Activated B cell treated with CpG ODN at 0.5 μM for 24 hours (primary cell): ENCODE measurements at places on chromosomes 3 and 15. TPM values are rescaled to one million over a fixed set of nuclear protein-coding genes. Genes with fewer than 3 reads are reported as not detected.
A peak's percentile ranks its signal among the peaks of the same experiment; 100 is the strongest.

DNA sequence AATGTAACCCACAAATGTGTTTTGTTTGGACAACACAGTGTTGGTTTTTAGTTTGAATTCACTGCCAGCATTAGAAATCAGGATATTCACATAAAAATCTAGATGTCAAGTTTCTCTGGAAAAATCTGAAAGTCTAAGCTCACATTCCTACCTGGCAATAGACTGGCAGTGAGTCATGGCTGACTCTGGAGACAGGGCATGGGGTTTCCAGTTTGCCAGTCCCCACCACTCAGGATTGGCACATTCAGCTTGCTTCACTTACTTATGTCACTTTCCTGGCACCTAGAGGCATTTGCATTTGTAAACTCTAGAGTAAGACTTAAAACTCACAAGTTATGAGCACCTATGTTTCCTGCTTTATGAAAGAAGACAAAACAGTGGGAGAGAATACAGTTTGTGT lies 19.1 kb upstream of the SEC61A1 start:
- H3K36me3 ChIP-seq = no peaks in the 10 kb centered on the region
- no peak overlapping the region for H3K4me3 ChIP-seq
- no peaks in the 10 kb centered on the region for H3K4me1 ChIP-seq
- DNase-seq = no peak

GRCh38 chr15:69780981-69781380 lies 316.7 kb downstream of the TLE3 start:
- peaks cover 12% of the 10 kb centered on the region for H3K4me1 ChIP-seq
- no peaks in the 10 kb centered on the region for H3K36me3 ChIP-seq
- no peak overlapping the region for H3K27ac ChIP-seq
- no peak for DNase-seq
- H3K4me3 ChIP-seq = no peak overlapping the region

DNA sequence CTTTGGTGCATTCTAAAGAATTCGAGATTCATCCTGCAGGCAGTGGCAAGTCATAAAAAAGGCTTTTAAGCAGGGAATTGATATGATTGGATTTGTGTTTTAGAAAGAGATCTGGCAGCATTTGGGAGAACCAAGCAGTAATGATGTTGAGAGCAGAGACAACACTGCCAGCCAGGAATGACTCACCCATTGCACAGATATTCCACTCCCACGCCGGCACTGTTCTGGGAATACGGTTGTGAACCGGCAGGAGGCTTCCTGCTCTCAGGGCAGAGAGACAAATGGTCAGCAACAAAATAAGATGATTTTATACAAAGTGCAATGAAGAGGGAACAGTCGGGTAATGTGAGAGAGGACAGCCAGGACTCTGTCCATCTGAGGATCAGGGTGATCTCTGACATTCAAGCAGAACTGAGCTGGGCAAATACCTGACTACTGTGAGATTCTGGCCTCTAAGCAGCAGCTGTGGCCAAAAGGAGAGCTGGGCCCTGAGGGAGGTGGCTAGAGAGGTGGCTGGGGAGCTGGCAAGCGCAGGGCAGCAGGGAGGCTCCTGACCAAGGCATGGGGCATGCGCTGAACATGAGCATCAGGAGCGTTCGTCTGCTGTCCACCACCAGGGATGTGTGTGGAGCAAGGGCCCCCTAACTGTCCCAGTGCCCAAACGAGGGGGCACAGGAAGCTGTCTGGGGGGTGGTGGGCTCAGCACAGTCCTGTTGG lies 56.1 kb upstream of the PLXNA1 start:
- H3K4me3 ChIP-seq = no peak overlapping the region
- no peak for DNase-seq
- H3K4me1 ChIP-seq = no peaks in the 10 kb centered on the region
- H3K27me3 ChIP-seq = peaks cover 13% of the 10 kb centered on the region
- H3K36me3 ChIP-seq = no peaks in the 10 kb centered on the region

DNA sequence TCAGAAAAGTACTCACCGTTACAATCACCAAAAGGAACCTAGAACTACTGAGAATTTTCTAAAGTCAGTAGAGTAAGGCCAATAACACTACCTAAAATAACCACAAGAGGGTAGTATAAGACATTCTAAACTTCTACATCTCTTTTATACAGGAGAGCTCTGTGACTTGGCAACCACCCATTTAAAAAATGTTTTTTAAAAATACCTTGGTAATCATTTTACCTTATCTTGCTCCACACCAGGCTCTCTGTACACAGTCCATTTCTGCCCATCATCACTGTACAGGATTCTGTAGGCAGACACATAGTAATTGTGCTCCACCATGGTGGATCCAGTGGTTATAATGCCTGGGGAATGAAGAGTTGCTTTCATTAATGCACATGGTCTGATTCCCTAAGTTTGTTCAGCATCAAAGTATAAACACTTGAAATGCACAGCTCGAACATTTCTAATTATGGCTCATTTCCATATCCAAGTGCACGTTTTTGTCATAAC lies 54.5 kb downstream of the ST3GAL6 start:
- no peak overlapping the region for H3K4me3 ChIP-seq
- no peaks in the 10 kb centered on the region for H3K27me3 ChIP-seq
- no peak for DNase-seq

- DNase-seq = peak; percentile 33
- no peaks in the 10 kb centered on the region for H3K36me3 ChIP-seq
- H3K27me3 ChIP-seq = no peaks in the 10 kb centered on the region
Measured at GRCh38 chr15:64045774-64046420, 388 bp downstream of the DAPK2 start.

DNA sequence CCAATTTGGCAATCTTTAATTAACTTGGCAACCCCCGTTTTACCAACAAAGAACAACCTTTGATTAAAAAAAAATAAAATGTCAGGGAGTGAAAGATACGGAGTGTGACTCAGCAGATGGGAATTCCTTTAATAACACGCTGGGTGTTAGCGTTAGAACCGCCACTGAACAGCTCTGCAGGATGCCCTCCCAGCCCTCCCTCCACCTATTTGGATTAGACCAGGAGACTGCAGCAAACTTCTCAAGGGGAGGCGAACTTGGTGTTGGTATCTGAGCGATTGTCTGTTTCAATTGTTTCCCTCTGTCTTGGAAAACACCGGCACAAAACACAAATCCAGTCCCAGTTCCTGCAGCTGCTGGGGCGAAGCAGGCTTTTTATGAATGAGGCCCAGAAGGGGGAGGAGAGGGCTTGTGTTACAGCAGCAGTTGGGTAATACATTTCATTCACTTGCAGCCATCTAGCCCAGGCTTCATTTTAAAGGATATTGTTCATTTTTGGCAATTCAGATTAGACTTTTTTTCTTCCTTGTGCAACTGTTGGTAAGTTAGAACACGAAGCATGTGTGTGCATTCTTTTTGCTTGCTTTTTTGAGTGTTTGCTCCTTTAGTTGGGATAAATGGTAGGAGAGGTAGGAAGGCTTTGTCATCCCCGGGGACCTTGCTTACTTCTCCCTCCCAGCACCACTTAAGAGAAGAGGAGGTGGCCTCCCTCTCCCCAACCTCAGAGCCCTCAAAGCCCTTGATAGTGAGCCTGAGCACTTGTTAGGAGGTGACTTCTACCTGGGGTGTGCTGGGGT lies 152.3 kb downstream of the IGF1R start:
- H3K4me3 ChIP-seq = no peak overlapping the region
- peaks cover 2% of the 10 kb centered on the region for H3K4me1 ChIP-seq
- no peaks in the 10 kb centered on the region for H3K36me3 ChIP-seq

DNA sequence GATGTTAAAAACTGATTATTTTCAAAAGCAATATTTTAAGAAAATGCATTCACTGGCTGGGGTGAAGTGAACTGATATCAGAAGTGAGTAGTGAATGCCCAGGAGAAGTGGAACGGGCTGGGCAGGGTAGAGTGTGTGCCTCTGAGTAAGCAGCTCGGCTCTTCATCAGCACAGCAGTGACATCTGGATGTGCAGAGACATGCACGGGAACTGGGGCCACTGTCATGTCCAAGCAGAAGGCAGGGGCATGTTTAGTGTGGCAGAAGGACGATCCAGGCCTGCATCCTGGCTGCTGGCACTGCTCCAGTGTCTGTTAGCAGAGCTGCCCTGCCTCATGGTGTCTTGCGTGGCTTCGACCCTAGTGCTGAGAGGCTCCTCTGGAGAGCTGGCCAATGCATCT lies 305.6 kb upstream of the LRRFIP2 start:
- peaks cover 4% of the 10 kb centered on the region for H3K27me3 ChIP-seq
- no peaks in the 10 kb centered on the region for H3K4me1 ChIP-seq
- no peaks in the 10 kb centered on the region for H3K36me3 ChIP-seq
- H3K27ac ChIP-seq = no peak overlapping the region

DNA sequence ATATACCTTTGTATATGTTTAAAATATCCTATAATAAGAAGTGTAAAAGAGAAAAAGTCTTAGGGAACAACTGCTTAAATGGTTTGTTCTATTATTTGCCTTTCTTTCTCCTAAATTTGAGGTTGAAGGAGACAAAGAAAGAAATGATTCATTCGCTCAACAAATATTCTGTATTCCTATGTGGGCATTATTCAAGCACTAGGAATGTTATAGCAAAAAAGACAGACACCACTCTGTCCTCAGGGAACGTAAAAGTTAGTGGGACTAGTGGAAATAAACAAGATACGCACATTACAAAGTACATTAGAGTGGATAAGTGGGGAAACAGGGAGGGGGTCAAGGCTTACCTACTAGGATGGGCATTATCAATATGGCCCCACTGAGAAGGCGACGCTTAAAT lies 332.2 kb downstream of the LPP start:
- peaks cover 43% of the 10 kb centered on the region for H3K36me3 ChIP-seq
- no peaks in the 10 kb centered on the region for H3K27me3 ChIP-seq
- H3K27ac ChIP-seq = no peak overlapping the region
- peaks cover 26% of the 10 kb centered on the region for H3K4me1 ChIP-seq
- H3K4me3 ChIP-seq = no peak overlapping the region

DNA sequence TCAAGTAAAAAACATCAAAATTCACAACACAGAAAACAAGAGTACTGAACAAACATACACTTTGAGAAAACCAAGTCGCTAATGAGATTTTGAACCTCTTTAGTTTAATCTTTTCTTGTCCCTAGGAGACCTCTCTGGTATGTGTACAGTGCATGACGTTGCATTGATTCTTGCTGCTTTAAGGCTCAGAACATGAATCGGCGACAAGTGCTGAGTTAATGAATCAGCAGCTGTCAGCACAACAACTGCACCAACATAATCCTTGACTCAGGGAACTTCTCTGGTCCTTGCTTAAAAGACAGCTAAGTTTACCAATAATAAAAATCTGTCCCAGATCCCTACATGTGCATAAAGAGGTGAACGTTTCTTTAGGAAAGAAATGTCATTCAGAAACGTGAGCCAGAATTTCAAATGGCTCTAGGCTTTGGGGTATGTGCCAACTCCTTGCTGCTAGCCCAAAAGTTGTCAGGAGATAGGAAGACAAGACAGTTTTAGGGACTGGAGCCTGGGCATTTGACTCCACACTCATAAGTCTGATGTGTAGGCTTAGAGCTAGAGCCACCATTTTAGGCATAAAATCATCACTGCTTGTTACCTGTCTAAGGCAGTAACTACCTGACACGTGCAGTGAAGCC lies 86.9 kb downstream of the IL5RA start:
- H3K4me3 ChIP-seq = no peak overlapping the region
- no peak overlapping the region for H3K27ac ChIP-seq
- no peaks in the 10 kb centered on the region for H3K36me3 ChIP-seq
- no peak for DNase-seq

DNA sequence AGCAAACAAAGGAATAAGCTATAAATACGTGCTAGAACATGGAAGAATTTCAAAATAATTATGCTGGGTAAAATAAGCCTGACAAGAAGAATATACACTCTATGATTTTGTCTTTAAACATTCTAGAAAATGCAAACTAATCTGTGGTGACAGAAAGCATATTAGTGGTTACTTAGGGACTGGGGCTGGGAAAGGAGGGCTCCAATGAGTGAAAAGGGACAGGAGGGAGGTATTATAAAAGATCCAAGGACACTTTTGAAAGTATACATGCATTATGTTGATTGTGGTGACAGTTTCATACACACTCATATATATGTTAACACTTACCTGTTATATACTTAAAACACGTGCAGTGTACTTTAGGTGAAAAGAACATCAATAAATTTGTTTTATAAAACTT lies 23.0 kb downstream of the MYH15 start:
- H3K36me3 ChIP-seq = no peaks in the 10 kb centered on the region
- no peaks in the 10 kb centered on the region for H3K4me1 ChIP-seq
- H3K4me3 ChIP-seq = no peak overlapping the region

GRCh38 chr3:141087778-141088130 lies 36.6 kb downstream of the SPSB4 start:
- no peak overlapping the region for H3K4me3 ChIP-seq
- no peak overlapping the region for H3K27ac ChIP-seq
- H3K27me3 ChIP-seq = peaks cover 8% of the 10 kb centered on the region
- no peak for DNase-seq

GRCh38 chr3:182451871-182452270 lies 341.4 kb upstream of the ATP11B start:
- no peak overlapping the region for H3K27ac ChIP-seq
- H3K36me3 ChIP-seq = no peaks in the 10 kb centered on the region
- H3K27me3 ChIP-seq = no peaks in the 10 kb centered on the region
- no peak for DNase-seq
- H3K4me1 ChIP-seq = no peaks in the 10 kb centered on the region

DNA sequence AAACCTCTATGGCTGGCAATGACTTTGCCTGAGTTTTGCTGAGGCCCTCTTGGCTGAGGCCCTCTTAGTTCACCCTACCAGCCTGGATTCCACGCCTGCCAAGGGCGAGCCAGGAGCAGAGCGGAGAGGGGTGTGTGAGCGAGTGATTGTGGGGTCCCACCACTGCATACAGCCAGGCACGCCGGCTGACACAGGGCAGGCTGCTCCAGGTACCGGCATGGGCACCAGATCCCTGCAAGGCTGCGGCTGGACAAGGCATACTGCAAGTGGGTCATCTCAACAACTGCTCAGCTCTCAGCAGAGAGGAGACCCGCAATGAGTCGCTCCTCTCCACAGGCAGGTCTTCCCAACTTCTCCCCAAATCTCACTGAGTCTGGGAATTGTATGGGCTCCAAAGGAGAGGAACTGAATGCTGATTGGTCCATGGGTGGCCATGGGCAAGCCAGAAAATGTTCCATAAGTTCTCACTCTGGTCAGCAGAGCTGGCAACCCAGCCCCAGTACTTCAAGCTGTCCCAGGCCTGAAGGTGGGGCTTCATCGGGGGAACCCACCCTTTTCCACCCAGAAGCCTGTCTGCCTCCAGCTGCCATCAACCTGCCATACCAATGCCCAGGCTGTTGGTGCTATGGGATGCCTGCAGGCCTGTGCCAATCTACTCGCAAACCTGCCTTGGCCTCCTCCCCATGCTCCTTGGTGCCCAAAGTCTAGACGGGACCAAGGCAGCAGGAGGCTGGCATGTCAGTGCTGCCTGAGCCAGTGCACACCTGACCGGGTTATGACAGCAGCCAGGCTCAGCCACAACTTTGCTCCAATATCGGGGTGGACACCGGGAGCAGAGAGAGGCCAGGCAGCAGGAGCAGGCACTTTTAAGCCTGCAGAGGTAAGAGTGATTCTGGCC lies 1273.6 kb upstream of the GBE1 start:
- no peak overlapping the region for H3K4me3 ChIP-seq

Gene HGD
- total RNA-seq = 0.78 and 1.0 TPM in 2 replicates

Gene LEKR1
- total RNA-seq = 2.8 and 2.9 TPM in 2 replicates

Gene DAZL
- not detected in 2 replicates for total RNA-seq

Gene ARRDC4
- total RNA-seq = 1.8 and 2.0 TPM in 2 replicates

Gene HHLA2
- total RNA-seq = 1.00 and 1.1 TPM in 2 replicates

Gene A4GNT
- total RNA-seq = not detected in 2 replicates
